ENCODE measurements at places on chromosomes 1 and 21. TPM values are rescaled to one million over a fixed set of nuclear protein-coding genes. Genes with fewer than 3 reads are reported as not detected.

The PLCH2 gene
- total RNA-seq: 11.1 TPM

The SASS6 gene
- 1.7 TPM for total RNA-seq

The ETV3L gene
- not detected for total RNA-seq

The LRRC3 gene
- 4.3 TPM for total RNA-seq

The FAM131C gene
- 3.6 TPM for total RNA-seq

The ARID4B gene
- 49.8 TPM for total RNA-seq

GRCh38 chr1:192939440-192939839 lies 119.7 kb downstream of the UCHL5 start:
- peak; percentile 71 for DNase-seq

- DNase-seq: peak; percentile 21
These were observed 9.9 kb downstream of the SEC16B start for GRCh38 chr1:177959811-177960515.

GRCh38 chr1:6113116-6113515 lies 67.0 kb downstream of the CHD5 start:
- DNase-seq: no peak

DNA sequence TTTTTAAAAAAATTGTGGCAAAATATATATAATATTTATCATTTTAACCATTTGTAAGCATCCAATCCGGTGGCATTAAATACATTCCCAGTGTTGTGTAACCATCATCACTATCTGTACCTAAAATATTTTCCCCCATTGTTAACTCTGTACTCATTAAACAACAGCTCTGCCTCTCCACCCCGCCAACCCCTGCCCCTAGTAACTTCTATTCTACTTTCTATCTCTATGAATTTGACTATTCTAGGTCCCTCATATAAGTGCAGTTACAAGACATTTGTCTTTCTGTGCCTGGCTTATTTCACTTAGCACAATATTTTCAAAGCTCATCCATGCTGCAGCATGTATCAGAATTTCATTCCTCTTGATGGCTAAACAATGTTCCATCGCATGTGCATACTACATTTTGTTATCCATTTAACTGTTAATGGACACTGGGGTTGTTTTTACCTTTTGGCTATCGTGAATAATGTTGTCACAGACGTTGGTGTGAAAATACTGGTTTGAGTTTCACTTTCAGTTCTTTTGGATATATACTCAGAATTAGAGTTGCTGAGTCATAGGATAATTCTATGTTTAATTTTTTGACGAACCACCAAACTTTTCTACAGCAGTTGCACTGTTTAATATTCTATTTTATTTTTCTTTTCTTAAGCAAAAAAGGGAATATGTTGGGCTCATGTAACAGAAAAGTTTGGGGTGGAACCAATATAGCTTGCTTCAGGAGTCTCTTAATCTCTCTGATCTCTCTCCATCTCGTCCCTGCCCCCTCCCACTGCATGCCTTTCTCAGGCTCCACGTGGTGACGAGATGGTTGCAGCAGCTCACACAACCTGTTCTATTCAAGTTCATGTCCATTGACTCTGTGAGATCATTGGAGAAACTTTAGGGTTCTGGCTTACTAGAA lies 25.2 kb upstream of the RCAN1 start:
- DNase-seq: no peak

- DNase-seq: no peak
These were observed 60.5 kb upstream of the GJB5 start for GRCh38 chr1:34694383-34694782.

DNA sequence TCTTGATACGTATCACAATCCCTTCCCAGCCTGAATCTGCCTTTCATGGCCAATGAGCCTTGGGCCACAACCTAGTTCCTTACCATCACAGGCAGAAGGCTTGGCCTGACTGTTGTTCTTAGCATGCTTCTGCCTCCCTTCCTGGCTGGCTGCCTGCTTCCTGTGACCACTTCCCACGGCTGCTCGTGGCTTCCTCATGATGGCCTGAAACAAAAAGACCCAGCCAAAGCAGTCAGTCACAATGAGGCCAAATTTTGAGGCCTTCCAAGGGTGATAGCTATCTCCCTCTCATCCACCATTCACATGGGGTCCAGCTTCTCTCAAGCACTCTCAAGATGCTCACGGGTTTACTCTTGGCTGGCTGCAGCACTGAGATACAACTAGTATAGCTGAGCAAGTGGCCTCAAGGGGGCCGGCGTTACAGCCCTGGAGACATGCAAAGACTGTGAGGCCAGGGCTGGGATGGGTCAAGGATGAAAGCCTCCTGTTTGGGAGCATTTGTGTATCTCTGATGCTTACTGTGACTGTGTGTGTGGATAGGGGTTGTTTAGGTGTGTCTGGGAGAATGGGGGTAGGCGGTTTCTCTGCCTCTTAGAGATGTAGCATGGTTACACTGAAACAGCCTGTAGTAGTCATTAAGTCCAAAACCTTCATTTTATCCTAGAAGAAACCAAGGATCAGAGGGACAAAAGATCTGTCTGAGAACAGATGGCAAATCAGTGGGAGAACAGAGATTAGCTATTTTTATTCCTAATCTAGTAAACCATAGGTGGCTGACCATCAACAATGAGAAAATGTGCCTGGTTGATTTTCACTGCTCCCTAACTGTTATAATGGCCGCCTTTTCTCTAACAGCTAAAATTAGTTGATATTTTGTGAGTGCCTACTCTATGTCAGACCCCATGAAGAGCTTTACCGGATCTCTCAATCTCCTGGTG lies 5.4 kb upstream of the TOE1 start:
- peak; percentile 55 for DNase-seq

DNA sequence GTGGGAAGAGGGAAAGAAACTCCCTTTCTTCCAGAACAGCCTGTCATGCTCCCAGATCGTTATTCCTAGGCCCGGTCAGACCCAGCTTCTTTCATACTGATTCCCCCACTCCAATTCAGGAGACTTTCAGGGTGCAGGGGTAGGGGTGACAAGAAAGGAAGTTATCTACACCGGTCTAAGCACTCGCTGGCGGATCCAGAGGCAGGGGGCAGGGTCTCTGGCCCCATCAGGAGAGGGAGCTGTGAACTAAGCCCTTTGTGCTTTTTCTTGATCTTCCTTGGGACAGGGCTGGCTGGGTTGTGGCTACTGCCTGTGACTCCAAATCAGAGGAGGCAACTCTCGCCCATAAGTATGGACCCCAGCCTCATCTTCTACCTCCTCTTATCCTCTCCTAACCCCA lies 44.3 kb downstream of the NEK2 start:
- DNase-seq: no peak

DNA sequence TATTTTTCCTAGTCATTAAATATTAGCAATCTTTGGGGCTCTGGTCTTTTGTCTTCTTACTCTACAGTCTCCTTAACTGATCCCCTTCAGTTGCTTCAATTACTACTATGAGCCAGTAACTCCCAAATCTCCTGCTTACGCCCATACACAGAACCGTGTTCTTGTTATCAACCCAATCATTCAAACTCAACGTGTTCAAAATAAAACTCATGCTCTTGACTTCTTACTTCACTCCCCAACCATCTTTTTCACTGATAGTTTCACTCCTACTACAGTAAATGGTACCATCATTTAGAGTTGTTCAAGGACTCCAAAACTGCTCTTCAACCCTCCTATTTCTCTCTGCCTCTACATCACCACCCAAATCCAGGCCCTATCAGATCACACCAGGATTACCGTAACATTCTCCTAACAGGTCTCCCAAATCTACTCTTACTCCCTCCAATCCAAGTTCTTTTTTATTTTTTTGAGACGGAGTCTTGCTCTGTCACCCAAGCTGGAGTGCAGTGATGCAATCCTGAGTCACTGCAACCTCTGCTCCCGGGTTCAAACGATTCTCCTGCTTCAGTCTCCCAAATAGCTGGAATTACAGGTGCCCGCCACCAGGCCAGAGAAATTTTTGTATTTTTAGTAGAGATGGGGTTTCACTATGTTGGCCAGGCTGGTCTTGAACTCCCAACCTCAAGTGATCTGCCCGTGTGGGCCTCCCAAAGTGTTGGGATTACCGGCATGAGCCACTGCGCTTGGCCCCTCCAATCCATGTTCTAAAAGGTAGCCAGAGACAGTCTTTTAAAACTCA lies 3.0 kb downstream of the YARS1 start:
- no peak for DNase-seq

DNA sequence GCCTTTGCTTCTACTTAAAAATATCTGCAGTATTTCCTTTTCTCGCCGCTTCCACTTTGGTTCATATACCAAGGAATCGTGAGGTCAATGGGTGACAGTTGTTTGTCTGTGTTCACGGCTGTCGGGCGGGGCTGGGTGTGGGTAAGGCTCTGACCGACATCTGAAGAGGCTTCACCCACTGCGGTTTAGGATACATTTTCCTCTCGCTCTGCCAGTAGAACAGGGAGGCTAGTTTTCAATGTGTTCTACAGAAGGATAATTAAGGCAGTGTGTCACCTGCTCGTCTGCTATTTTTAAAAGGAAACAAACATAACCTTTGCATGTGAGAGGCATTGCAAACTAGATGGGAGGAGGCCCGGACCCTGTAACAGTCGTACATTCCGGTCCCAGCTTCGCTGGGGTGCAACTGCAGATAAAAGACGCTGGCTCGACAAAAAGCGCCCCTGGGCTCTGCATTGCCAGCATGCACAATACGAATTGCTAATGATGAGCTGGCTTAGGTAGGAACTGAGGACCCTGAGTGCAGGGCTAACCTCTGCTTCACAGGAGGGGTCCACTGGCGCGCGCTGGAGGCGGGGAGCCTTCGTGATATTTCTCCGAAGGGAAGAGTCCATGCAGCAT lies 8.5 kb upstream of the ERG start:
- no peak for DNase-seq

DNA sequence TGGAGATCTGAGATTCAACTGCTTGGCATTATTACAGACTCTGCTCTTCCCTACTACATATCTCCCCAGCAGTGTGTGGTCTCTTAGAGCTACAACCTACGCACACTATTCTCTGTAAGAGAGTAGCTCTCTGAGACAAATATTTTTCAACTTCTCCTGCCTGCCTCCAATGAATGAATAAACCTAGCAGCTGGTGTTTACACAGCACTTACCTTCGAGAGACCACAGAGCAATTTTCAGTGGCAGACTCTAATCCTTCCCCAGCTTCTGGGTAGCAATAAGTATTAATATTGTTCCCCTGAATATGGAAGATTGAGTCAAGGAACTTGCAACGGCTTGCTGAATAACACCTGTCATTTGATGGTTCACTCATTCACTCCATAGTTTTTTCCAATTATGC lies 350.9 kb upstream of the SPAG17 start:
- DNase-seq: no peak

DNA sequence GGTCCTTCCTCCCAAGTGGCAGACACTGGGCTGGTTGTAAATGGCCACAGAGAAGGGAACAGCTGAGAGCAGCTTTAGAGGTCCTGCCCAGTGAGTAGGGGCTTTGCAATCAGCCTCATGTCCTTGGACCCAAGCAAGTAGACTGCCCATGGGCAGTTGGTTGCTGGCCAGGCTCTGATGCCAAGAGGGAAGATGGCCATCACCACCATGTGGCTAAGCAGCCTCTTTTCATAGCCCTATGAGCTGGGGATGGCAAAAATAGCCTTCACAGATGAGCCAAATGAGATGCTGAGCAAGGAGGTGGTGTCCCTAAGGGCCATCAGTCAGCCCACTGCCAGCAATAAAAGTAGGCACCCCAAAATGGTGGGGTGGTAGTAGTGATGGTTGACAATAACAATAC lies 3.2 kb downstream of the DISP3 start:
- no peak for DNase-seq
